Stimulated activated naive CD8-positive, alpha-beta T cell treated with anti-CD3 and anti-CD28 coated beads, Interleukin-15, Interleukin-2, amounts not matched to agents 100 U/mL and 50 U/mL, for 24 hours (primary cell): ENCODE measurements at places on chromosomes 7 and 10.

- peak; percentile 29 for DNase-seq
Observed at GRCh38 chr10:110305767-110306451, 1.2 kb upstream of the SMNDC1 start.

GRCh38 chr7:88686468-88687229 is 72.9 kb upstream of the ZNF804B start:
- DNase-seq, result no peak

- no peak for DNase-seq
Observed at GRCh38 chr10:98880971-98881370, 354.7 kb downstream of the HPSE2 start.

GRCh38 chr7:158992759-158993158 is 136.4 kb downstream of the DYNC2I1 start:
- DNase-seq, result no peak

- no peak for DNase-seq
Observed at GRCh38 chr10:96416643-96417042, 57.8 kb upstream of the OPALIN start.

GRCh38 chr10:58479045-58479444 is 33.6 kb upstream of the BICC1 start:
- no peak for DNase-seq

DNA sequence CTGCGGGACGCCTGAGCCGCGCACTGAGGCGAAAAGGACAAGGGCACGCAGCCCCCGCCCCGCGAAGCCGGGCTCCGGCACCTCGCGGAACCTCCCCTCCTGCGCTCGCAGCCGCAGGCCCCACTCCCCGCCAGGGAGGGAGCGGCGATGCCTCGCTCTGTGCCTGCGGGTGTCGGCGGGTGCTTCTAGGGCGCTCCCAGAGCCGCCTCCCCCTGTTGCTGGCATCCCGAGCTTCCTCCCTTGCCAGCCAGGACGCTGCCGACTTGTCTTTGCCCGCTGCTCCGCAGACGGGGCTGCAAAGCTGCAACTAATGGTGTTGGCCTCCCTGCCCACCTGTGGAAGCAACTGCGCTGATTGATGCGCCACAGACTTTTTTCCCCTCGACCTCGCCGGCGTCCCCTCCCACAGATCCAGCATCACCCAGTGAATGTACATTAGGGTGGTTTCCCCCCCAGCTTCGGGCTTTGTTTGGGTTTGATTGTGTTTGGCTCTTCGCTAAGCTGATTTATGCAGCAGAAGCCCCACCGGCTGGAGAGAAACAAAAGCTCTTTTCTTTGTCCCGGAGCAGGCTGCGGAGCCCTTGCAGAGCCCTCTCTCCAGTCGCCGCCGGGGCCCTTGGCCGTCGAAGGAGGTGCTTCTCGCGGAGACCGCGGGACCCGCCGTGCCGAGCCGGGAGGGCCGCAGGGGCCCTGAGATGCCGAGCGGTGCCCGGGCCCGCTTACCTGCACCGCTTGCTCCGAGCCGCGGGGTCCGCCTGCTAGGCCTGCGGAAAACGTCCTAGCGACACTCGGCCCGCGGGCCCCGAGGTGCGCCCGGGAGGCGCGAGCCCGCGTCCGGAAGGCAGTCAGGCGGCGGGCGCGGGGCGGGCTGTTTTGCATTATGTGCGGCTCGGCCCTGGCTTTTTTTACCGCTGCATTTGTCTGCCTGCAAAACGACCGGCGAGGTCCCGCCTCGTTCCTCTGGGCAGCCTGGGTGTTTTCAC is 519 bp downstream of the ITGB8 start:
- peak; percentile 49 for DNase-seq

DNA sequence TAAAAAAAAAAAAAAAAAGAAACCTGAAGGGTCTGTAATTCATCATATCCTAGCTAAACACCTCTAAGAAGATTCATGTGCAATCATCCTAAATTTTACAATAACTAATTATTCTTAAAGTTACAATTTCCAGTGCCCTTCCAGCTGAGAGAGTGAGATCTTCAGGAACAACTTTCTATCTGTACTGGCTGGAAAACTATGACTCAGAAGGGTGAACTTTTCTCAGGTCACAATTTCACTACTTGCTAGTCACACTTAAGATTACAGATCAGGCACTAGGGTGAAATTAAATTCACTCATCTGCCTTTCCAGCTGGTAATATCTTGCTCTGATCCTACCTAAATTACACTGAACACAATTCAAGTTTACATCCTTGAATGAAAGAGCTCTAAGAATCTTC is 158.8 kb downstream of the ANK3 start:
- DNase-seq, result no peak

DNA sequence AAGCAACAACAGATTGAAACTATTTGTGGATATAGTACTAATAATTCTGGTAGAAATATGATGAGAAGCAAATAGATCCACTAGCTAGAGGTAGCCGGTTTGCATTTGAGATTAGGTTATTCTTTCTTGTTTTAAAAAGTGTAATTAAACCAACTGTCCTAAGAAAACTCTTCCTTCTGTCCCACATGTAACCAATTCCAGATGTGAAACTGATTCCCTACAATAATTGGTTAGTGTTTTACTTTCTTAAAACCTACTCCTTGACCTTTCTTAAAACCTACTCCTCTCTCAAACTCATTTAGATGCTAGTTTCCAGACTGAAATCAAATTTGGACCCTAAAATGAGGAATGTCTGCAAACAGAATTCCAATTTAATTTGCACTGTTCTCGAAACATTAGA is 521.5 kb downstream of the SUGCT start:
- DNase-seq, result no peak

GRCh38 chr10:95987685-95988426 is 55.5 kb upstream of the CCNJ start:
- DNase-seq, result no peak

DNA sequence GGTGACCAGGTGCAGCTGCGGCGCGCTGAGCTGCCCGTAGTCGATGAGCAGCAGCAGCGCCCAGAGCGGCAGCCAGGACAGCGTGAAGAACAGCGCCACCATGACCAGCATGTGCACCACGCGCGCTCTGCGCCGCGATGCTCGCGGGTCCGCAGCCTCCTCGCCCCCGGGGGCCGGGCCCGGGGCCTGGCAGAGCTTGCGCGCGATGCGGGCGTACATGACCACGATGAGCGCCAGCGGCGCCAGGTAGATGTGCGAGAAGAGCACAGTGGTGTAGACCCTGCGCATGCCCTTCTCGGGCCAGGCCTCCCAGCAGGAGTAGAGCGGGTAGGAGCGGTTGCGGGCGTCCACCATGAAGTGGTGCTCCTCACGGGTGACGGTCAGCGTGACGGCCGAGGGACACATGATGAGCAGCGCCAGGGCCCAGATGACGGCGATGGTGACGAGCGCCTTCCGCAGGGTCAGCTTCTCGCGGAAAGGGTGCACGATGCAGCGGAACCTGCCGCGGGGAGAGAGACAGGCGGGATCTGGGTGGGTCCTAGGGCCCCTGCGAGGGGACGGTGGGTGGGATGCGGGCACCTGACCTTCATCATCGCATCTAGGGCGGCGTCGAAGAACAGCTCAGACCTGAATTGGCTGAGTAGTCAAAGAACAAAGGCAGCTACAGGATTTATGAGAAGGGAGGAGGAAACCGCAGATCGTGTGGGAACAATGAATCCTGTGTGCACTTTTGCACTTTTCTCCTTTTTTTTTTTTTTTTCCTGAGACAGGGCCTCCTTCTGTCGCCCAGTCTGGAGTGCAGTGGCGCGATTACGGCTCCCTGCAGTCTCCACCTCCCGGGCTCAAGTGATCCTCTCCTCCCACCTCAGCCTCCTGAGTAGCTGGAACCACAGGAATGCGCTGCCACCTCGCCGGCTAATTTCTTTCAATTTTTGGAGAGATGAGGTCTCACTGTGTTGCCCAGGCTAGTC is 22.4 kb upstream of the PPA1 start:
- peak; percentile 26 for DNase-seq

DNA sequence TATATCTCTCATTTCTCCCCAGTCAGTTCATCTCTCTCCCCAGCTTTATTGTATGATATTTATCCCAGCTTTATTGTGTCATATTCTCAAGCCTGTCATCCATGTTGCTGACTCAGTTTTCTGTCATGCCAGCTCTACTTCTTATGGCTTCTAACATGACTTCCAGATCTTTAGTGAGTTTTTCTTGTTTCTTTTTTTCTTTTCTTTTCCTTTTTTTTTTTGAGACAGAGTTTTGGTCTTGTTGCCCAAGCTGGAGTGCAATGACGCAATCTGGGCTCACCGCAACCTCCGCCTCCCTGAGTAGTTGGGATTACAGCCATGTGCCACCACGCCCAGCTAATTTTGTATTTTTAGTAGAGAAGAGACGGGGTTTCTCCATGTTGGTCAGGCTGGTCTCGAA is 28.7 kb upstream of the CALU start:
- DNase-seq, result no peak

GRCh38 chr10:111384556-111384955 is 307.7 kb downstream of the ADRA2A start:
- DNase-seq, result no peak

DNA sequence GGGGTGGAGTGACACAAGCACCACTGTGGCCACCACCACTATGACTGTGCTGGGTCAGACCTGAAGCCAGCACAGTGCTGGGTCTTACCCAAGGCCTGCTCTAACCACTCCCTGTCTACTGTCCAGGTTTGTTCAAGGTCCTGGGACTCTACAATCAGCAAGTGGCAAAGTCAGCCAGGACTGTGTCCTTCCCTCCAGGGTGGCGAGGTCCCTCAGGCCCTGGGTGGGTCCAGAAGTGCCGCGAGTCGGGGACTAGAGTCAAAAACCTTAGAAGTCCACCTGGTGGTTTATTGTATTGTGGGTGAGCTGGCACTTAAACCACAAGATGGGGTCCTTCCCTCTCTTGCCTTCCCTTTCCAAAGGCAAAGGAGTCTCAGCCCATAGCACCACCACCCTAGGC is 30.8 kb upstream of the AGR3 start:
- no peak for DNase-seq

DNA sequence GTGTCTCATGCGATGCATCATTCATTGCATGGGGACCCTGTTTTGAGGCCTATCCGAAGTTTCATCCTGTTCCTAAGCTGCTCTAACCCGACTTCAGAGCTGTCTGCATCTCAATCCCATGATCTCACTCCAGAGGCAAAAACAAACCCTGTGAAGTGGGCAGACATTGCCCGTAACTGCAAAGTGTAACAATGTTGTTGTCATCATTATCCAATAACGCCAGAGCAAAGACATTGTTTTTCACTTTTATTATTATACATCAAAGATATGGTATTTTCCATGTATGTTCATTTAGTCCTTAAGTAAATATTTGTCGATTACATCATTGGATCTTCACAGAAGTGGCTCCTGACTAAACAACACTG is 246.7 kb downstream of the KLF6 start:
- DNase-seq, result no peak

GRCh38 chr7:107506674-107507339 is 37.0 kb downstream of the GPR22 start:
- no peak for DNase-seq

DNA sequence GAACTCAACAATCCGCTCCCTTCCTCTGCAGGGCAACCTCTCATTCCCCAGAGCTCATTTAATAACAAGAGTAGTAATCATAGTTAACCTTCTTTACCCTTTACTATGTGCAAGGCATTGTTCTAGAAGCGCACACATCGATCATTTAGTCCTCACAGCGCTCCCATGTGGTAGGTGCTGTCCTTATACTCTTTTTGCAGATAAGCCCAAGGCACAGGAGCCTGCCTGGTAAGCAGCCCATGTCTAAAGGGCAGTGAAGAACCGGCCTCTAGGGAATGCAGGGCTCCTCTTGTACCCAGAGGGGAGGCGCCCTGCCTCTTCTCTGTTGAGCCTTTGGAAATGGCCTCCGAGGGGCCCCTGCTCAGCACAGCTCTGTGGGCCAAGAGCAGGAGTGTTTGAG is 14.3 kb downstream of the CHST3 start:
- DNase-seq, result no peak

DNA sequence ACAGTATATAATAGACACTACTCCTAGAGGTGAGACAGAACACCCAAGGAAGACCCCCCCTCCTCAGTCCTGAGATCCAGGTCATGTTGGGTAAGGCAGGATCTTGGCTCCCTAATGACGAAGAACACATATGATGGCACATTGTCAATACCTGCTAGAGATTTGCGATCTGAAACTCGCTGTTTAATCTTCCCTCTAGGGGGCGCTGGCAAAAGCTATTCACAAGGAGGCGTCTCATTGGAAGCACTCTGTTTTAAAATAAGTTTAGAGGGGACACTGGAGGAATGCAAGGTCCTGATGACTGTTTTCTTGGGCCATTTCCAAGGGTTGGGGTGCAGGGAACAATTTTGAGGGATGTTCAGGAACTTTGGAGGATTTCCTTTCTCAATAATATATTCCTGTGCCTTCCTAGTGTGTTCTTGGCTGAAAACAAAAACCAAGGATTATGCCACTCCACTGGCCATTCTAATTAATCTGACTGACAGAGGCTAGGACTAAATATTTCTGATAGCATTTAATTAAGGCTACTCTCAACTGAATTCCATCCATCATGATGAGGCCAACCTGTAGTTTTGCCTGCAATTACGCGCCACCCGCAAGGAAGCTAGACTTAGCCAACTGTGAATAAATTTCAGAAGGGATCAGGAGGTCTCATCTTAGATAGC is 1013.8 kb upstream of the MBL2 start:
- DNase-seq, result no peak

DNA sequence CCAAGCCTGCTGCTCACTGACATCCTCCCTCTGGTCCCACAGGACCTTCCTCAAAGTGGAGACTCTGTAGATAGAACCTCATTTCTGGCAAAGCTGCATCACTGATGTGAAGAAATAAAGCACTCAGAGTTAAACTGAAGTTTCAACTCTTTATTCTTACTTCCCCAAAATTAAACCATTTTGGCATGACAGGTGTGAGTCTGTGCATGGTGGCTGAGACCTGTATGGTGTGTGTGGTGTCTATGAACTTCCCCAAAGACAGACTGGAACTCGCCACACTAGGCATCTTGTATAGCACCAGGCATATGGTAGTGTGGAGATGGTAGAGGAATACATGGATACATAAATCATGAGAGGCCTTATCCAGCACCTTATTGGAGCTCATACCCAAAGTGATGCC is 6.6 kb upstream of the WDFY4 start:
- no peak for DNase-seq

GRCh38 chr7:145398758-145399157 is 562.9 kb upstream of the TPK1 start:
- no peak for DNase-seq

- DNase-seq, result no peak
Observed at GRCh38 chr7:106255246-106255645, 29.5 kb downstream of the NAMPT start.

DNA sequence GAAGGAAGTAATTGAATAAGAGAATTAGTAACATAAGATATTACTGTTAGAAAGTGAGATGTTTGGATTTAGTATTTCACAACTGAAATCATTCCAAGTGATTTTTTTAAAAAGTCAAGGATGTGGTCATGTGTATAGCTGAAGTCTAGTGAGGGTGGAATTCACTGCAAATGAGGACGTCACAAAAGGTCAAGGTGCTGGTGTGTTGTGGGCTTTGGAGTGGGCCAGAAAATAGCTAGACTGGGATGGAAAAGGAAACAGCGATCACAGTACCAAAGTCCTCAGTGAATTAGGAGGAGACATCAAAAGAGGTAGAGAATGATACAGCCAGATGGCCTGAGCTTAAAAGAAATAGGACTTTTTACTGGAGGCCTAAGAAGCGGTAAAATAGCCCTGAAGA is 272.8 kb downstream of the DYNC1I1 start:
- DNase-seq, result no peak

GRCh38 chr10:44310762-44311562 is 73.9 kb downstream of the CXCL12 start:
- DNase-seq, result peak; percentile 80

- no peak for DNase-seq
Observed at GRCh38 chr7:140719721-140720120, 23.2 kb downstream of the NDUFB2 start.
